ENCODE measurements at places on chromosomes 16 and 17. TPM values are rescaled to one million over a fixed set of nuclear protein-coding genes. Genes with fewer than 3 reads are reported as not detected.

Gene NRN1L
- total RNA-seq: 0.40 TPM

Gene KIF2B
- not detected for total RNA-seq

GRCh38 chr17:35545150-35545549, 7.7 kb upstream of the SLFN12L start:
- DNase-seq: no peak

DNA sequence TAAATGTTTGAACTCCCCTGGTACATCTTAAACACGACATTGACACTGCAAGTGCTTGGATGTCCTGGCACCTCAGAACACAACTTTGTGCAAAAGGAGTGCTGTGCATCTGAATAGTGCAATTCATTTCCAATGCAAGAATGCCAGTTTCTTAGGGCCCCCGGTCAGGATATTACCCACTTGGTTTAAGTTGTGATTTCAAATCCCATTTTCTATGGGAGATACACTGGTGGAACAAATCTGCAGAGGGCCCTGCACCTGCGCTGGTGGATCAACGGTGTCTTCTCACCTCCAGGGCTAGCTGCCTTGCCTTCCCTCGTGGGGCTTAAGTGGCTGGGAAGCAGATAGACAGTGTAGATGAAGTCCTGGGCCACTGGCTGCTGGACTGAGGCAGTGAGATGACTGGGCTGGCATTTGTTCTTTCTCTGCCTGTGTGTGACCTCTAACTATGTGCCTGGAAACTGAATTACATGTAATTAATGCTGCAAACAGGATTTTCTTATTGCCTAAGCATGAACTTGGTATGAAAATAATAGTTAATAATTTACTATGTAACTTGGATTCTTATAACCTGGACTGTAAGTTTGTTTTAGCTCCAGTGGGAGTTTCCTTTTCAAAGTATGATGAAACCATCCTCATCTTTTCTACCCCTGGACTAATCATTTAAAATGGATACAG, 20.9 kb downstream of the HAPSTR1 start:
- no peak for DNase-seq

Gene TBC1D3K
- total RNA-seq: not detected

Gene CHST4
- 8.2 TPM for total RNA-seq

Gene TP53I13
- 19.3 TPM for total RNA-seq

GRCh38 chr16:87922250-87922871, 14.0 kb downstream of the CA5A start:
- DNase-seq: peak; percentile 79

GRCh38 chr17:28154214-28154613, 111.7 kb downstream of the NLK start:
- DNase-seq: no peak

DNA sequence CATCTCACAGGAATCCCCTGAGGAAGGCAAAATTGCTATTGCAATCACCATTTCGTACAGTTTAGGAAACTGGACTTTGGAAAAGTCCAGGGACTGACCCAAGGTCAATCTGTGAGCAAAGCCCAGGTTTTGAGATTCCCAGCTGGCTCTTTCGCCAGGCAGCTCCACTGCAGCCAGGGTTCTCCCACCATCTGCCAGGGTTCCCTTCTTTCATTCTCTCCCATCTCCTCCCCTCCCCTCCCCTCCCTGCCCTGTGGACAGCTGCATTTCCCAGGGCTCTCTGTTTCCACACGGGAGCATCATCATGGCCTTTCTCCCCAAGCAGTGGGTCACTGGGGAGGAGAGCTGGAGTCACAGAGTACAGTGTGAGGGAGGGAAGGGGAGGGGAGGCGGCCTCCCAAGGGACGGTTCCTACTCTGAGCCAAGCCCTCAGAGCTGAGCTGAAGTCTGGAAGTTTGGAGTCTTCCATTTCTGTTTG, 11.9 kb upstream of the GSDMA start:
- DNase-seq: peak; percentile 40

GRCh38 chr17:36921095-36921851, 16.0 kb upstream of the LHX1 start:
- no peak for DNase-seq

Gene KRT9
- not detected for total RNA-seq

- DNase-seq: no peak
Observed at GRCh38 chr17:1511756-1512321, 4.6 kb downstream of the INPP5K start.

Gene UBN1
- total RNA-seq: 11.3 TPM

Gene NOG
- not detected for total RNA-seq

- DNase-seq: no peak
Observed at GRCh38 chr16:54080524-54081008, 206.0 kb downstream of the IRX3 start.

- no peak for DNase-seq
Observed at GRCh38 chr16:10751291-10751697, 7.7 kb downstream of the NUBP1 start.

DNA sequence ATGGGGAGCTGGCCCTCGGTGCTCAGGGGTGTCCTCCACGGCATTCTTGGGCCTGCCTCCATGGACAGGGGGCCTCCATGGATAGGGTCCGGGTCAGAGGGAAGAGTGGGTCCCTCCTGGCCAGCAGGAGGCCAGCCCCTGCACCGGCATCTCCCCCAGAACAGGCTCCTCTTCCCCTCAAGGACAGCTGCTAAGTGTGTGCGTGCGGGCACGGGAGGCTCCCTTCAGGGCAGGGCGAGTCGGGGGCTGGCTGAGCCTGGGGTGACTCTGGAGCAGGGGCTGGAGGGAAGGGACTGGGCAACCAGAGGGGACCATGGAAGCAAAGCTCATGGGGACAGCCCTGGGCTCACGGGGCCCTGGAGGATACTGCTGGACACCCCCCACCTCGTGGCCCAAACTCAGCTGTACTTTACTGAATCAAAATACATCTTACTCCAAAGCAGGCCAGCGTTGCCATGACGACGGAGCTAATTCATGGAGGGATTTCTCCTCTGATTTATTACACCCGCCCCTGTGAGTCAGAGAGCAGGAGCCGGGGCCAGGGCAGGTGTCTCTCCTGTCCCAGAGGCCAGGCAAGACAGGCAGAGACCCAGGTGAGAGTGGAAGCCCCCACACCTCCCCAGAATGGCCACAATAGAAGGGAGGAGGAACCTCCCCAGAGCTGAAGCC, 2.1 kb downstream of the CASKIN1 start:
- no peak for DNase-seq

All from pancreas (tissue), 10 donors.